ENCODE measurements at places on chromosomes 4 and X. TPM values are rescaled to one million over a fixed set of nuclear protein-coding genes. Genes with fewer than 3 reads are reported as not detected.

Gene MBNL3
- polyA plus RNA-seq = 3.3 TPM

- DNase-seq = no peak
These were observed 55.3 kb upstream of the SLC25A43 start for GRCh38 chrX:119343856-119344255.

Gene TCEAL7
- 7.7 TPM for polyA plus RNA-seq

Gene GYPE
- 0.60 TPM for polyA plus RNA-seq

Gene SCLT1
- polyA plus RNA-seq = 3.0 TPM

- DNase-seq = no peak
These were observed 17.3 kb downstream of the STIM2 start for GRCh38 chr4:26877961-26878360.

GRCh38 chr4:17761062-17761461, 20.4 kb downstream of the FAM184B start:
- DNase-seq = no peak

Gene HOPX
- 8.9 TPM for polyA plus RNA-seq

Gene FAAH2
- polyA plus RNA-seq = 17.1 TPM

GRCh38 chrX:136752796-136753195, 27.9 kb downstream of the ARHGEF6 start:
- DNase-seq = no peak

GRCh38 chr4:26307037-26307800, 13.6 kb upstream of the RBPJ start:
- peak; percentile 17 for DNase-seq

DNA sequence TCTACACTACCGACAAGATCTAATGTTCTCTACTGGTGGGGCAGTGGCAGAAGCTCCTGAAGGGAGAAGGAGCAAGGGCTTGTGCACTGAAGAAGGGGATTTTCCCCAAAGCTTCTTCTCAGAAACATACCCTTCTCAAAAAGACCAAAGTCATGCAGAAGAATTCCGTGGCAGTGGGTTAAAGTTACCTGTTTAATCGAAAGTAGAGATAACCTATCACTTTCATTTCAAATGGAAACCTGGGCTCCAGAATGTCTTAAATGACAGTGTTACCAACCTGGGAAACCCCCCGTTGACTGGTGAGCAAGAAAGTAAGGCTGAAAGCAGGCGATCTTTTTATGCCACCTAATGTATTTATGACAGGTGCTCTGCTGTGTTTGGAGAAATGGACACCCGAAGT, 92.5 kb upstream of the TEX13D start:
- no peak for DNase-seq

GRCh38 chr4:146490106-146490505, 31.6 kb downstream of the SLC10A7 start:
- no peak for DNase-seq

Gene POU4F2
- polyA plus RNA-seq = not detected

Gene FGFBP2
- not detected for polyA plus RNA-seq

- DNase-seq = no peak
These were observed 48.9 kb downstream of the FNIP2 start for GRCh38 chr4:158817562-158818296.

DNA sequence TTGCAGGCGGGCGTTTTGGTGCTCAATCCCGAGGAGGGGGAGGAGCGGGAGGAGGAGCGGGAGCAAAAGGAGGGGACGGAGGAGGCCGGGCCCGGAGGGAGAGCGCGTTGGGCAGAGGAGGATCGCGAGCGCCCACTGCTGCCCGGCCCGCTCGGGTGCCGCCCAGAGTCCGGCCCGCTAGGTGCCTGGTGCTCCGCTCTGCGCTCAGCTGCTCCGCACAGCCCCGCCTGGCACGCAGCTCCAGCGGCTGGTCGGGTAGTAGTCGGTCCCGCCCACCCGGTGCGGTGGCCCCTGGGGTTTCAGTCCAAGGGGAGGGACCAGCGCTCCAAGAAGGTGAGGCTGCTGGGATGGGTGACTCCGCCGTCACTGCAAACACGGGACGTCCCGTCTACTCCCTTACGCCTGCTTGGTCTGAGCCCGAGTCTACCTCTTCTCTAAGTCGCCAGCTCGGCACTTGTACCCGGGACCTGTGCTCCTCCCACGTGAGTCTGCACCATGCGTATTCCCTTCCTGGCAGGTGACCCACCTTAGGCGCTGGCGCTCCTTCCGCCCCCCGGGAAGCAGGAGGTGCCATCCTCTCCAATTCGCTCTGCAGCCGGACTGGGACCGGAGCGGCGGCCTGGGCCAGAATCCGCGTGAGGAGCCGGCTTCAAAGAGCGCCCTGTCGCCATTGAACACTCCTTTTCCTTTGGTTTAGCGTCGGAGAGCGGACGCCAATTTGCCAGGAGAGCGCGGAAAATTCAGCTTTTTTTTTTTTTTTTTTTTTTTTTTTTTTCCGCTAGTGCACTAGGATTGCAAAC, 405 bp upstream of the HS3ST1 start:
- peak; percentile 88 for DNase-seq

GRCh38 chr4:128844931-128845330, 35.4 kb downstream of the JADE1 start:
- DNase-seq = no peak

- no peak for DNase-seq
These were observed 25.7 kb upstream of the CT47A1 start for GRCh38 chrX:121011254-121011653.

Gene ACSL1
- 322 TPM for polyA plus RNA-seq

DNA sequence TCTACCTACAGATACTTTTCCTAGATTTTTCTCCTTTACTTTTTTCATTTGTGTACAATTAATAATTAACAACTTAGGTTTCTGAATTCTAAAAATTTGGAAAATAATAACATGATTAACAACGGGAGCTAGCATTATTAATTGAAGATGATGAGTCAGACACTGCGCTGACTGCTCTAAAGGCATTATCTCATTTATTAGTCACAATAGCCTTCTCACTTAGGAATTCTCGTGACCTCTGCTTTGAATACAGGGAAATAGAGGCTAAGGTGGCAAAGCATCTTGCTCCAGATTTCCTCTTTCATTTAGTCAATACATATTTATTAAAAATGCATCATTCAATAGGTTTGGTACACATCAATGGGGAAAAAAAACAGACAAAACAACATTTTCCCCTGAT, 441.3 kb downstream of the PCDH18 start:
- no peak for DNase-seq

Gene PRKG2
- 0.54 TPM for polyA plus RNA-seq

GRCh38 chr4:172851534-172851933, 317.1 kb upstream of the GALNT7 start:
- DNase-seq = no peak

DNA sequence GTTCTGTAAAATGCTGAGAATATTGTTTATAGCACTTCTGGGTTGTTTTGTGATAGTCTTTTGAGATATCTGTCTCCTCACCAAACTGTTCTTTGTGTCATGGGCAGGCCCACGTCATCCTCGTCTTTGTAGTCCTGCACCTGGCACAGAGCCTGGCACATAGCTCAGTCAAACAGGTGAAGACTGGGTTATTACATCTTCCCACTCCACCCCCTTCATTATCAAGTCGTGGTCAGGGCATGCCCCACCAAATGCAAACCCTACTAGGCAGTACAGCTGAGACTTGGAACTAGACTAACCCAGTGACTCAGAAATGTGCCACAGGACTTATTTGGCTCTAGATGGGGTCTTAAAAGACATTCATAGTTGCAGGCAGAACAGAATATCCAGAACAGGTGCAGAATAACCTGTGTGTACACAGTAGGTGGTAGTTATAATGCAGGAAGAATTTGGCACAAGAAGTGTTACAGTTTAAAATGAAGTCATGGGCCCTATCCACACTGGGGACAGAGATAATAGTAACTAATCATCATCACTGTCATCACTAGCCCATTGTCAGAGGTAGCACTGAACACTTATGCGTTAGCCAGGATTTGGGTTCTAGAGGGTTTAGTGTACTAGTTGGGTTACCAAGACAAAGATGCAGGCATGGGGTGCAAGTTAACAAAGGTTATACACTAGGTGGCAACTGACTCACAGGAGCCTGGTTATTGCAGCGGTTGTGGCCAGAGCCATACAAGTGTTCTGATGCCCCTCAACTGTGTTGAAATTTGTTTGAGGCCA, 74.9 kb downstream of the TBL1X start:
- no peak for DNase-seq

Gene HSFX1
- polyA plus RNA-seq = not detected

All from kidney (tissue), 22 donors.